Right cardiac atrium (tissue), 5 donors: ENCODE measurements at places on chromosomes 6 and 20.

DNA sequence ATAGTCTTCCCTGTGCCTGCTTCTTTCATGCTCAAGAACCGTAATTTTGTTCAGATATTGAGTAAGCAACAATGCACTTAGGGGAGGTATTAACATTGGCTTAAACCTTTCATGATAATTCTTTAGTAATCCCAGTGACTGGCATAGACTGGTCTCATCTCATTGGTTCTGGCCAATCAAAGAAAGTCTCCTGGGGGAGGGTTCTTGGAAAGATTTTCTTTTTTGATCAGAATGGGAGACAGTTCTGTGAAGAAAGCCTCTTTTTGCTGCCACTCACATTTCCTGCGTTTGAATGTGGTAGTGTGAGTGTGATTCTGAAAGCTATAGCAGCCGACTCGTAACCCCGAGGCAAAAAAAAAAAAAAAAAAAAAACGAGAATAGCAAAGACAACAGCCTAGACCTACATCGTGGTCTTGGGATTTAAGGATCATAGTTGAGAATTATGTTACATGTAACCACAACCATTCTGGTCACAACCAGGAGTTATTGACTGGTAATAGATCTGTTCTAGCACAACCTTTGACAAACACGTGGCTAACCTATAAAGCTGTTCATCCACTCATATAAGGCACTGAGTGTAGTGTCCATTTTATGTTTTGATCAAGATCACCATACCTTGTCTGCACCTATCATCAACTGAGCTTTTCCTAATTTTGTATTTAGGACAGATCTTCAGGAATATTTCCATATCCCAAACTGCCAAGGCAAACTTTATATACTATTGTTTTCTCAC is 15.1 kb upstream of the TMEM217 start:
- no peak for DNase-seq

DNA sequence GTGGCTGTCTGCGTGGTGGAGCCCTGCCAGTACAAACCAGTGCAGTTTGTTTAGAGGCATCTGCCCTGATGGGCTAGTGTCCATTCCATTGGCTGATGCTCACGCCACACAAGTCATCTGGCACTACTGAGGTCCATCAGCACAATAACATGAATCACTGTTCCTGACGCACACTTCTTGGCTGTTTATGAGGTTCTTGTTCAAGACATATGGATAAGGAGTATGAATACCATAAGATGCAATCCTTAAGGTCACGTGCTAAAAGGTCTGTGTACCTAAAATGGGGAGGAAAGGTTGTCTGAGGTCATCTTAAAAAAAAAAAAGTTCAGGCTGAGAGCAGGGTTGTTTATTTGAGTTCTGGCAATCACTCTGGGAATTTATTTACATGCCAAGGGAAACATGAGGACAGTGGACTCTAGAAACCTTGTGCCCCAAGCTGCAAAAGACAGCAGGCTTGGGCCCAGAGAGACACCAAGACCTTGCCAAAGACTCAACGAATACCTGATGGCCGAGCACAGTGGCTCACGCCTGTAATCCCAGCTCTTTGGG is 54.1 kb upstream of the SHLD1 start:
- peak; percentile 41 for DNase-seq

DNA sequence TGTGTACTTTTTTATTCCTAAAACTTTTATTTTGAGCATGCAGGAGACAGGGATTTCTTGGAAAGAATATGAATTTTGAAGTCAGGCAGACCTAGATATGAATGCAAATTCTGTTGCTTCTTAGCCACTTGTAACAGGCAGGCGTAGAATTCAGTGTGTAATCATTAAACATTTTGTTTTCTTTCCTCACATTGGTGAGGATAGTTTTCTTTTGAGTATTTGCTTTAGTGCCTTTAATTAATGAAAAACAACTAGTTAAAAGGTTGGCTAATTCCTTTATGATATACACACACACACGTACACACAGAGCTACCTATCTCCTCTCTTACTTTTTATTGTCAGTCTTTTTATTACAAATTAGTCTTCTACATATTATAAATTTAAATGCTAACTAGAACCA is 342.3 kb downstream of the CDKAL1 start:
- DNase-seq, result no peak

DNA sequence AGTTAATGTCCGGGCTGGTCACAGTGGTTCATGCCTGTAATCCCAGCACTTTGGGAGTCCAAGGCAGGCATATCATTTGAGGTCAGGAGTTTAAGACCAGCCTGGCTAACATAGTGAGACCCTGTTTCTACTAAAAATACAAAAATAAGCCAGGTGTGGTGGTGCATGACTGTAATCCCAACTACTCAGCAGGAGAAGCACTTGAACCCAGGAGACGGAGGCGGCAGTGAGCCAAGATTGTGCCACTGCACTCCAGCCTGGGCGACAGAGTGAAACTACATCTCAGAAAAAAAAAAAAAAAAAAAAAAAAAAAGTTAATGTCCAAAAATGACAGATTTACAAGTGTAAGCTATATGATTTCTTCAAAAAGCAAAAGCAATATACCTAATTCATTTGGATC is 124.9 kb downstream of the CCDC170 start:
- DNase-seq, result no peak

- DNase-seq, result peak; percentile 53
Observed at GRCh38 chr20:1619861-1620444, at the start of gene SIRPB1. SIRPB1 (minus strand) TSS chr20:1620009; CDS start chr20:1619944, 65 bp downstream.

- DNase-seq, result no peak
Observed at GRCh38 chr6:166526937-166527336, 59.5 kb downstream of the RAMACL start.

- no peak for DNase-seq
Observed at GRCh38 chr6:170076466-170077165, 214.3 kb downstream of the DLL1 start.

DNA sequence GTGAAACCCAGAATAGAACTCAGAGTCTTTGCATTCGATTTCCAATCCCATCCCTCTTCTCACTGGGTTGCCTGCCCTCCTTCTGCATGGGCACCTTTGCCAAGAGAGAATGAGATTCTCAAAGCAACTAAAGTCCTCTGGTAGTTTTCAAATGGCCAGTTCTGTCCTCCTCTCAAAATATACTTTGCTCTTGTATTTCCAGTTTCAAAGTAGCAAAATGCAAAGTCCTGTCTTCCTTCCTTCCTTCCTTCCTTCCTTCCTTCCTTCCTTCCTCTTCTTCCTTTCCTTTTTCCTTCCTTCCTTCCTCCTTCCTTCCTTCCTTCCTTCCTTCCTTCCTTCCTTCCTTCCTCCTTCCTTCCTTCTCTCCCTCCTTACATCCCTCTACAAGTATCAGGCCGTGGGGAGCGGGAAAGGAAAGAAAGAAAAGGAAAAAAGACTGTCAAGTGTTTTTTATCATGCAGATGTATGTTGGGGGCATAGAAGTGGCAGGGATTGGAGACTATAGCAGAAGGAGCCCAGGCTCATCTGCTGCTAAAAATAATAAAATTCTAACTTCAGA is 265.2 kb downstream of the CD83 start:
- no peak for DNase-seq

DNA sequence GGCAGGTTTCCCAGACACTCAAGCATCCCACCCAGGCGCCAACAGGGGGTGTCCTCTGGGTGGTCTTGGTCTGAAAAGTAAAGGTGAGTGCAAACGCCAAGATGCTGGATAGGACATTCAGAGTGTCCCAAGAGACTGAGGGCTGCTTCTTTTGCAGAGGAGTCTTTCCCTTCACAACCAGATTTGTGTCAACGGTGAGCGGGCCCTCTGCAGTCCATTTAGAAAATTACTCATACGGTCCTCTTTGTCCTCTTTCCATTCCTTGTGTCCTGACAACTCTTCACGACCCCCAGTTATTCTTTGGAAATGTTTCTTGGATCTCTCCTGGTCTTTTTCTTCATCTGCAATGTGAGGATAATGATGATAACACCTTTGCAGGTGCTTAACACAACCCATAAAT is 257.8 kb downstream of the CDC5L start:
- DNase-seq, result no peak

DNA sequence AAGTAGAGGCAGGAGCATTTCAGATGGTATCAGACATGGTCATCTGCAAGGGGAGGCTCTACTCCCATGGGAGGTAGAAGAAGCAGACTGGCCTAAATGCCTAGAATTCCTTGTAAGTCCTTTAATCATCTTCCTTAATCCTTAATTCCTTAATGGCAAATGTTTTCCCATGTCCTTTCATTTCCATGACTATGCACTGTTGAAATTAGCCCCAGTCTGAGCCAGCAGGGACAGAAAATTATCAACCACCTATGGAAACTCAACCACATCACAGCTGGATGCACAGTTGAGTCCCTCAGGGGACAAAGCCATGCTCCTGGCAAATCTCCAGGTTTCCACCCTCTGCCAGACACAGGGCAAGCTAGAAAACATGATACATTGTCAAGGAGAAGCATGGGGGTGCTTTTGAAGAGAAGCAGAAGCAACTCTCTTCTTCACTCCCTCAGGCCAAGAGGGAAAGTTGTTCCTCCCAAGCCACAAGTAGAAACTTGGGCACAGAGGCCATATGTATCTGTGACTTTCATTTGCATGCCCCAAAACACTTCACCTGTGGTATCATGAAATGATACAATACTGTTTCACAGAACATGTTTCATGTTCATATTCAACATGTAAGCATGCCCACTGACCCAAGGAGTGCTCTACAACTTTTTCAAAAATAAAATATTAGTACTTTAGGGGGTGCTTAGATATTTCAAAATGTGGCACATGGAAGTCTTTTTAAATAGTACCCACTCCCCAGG is 683.6 kb downstream of the KIF16B start:
- DNase-seq, result no peak

GRCh38 chr6:43246301-43247113 is 3.2 kb downstream of the TTBK1 start:
- DNase-seq, result peak; percentile 87

- DNase-seq, result no peak
Observed at GRCh38 chr20:62344782-62345181, 22.3 kb downstream of the LAMA5 start.

GRCh38 chr20:19986419-19986818 is 30.7 kb upstream of the NAA20 start:
- no peak for DNase-seq

DNA sequence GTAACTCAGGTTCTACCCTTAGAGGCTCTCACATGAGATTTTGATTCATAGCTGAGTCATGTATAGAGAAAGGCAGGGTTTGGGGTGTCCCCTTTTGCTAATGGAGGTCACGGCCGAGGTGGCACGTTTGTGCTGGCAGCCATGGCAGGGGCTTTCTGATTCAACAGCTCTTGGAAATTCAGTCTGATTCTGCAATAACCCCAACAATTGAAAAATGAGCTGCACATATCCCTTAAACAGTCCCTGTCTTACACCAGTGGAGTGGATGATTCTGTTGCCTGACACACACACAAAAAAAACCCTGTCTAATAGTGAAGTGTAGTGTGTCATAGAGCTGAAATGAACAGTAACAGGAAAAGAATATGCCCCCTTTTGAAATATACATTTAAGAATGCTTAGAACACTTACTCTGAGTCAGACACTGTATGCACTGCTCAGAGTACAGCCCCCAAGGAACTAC is 40.4 kb upstream of the ARG1 start:
- no peak for DNase-seq

DNA sequence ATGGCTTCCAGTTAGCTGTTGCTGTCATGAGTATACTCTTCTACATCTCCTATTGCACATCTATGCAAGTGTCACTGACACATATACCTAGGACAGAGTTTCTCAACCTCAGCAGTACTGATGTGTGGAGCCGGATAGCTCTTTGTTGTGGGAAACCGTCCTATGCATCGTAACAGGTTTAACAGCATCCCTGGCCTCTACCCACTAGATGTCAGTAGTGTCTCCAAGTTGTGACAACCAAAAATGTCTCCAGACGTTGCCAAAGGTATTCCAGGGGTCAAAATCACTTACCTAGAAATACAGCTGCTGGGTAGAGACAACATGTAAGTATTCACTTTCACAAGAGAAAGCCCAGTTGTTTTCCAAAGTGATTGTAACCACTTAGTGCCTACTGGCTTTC is 637.6 kb downstream of the RNF144B start:
- DNase-seq, result no peak

GRCh38 chr6:149095842-149096241 is 221.7 kb upstream of the TAB2 start:
- no peak for DNase-seq

GRCh38 chr6:105194106-105194505 is 14.3 kb upstream of the POPDC3 start:
- no peak for DNase-seq
